Testis (tissue), 5 donors: ENCODE measurements at places on chromosomes 16 and 17. TPM values are rescaled to one million over a fixed set of nuclear protein-coding genes. Genes with fewer than 3 reads are reported as not detected.
A peak's percentile ranks its signal among the peaks of the same experiment; 100 is the strongest.

The SRCIN1 gene
- 6.2 TPM for total RNA-seq

The CCL16 gene
- 0.24 TPM for total RNA-seq

The GSG1L gene
- total RNA-seq: 1.1 TPM

The PHB1 gene
- total RNA-seq: 103 TPM

The RAB26 gene
- total RNA-seq: 3.6 TPM

The MVD gene
- 56.1 TPM for total RNA-seq

- DNase-seq: no peak
Measured at GRCh38 chr17:11273596-11273995, 32.6 kb downstream of the SHISA6 start.

DNA sequence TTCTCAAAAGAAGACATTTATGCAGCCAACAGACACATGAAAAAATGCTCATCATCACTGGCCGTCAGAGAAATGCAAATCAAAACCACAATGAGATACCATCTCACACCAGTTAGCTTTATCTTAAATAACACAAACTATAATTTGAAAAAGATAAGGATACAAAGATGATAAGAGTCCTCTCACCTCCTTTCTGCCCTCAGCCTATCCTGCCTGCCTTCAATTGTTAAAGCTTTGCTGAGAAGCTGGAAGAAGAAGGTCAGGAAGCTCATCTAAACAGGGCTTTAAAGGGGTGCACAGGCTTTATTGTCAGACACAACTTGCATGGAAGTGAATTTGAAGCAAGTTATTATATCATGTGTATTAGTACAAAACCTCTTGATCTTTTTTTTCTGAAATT, 676.3 kb upstream of the GOT2 start:
- no peak for DNase-seq

DNA sequence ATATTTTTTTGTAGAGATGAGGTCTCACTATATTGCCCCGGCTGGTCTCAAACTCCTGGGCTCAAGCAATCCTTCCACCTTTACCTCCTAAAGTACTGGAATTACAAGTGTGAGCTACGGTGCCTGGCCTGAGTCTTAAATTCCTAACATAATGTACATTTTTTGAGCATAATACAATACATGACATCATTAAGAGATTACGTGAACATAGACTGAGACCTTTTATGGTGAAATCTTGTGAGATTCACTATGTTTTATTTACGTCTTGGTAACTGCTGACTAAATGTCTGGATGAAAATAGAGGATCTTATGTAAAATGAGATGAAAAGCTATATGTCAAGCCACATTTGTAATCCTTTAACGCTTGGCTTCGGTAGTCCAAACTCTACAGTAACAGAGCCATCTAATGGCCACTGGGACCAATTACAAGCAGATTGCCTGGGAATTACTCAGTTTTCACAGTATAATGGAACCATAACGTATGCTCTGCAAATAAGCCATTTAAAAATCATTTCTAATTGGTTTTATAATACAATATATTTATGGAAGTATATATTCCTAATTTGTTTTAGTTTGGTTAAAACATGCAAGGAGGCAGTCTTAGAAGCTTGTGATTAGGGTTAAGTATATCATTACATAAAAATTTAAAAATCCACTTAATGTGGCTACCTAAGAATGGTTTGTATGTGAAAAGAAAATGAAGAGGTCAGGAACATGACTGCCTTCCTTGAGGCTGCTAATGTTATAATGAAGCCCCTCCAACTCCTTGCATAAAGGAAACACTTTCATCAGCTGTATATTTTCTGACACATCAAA, 8.1 kb upstream of the EFCAB13 start:
- peak; percentile 51 for DNase-seq

GRCh38 chr17:38667099-38667786, 7.5 kb downstream of the EPOP start:
- DNase-seq: peak; percentile 79

- DNase-seq: no peak
Measured at GRCh38 chr16:86714166-86714565, 135.8 kb downstream of the FOXL1 start.

GRCh38 chr16:56912746-56913708, 18.9 kb upstream of the HERPUD1 start:
- DNase-seq: no peak

DNA sequence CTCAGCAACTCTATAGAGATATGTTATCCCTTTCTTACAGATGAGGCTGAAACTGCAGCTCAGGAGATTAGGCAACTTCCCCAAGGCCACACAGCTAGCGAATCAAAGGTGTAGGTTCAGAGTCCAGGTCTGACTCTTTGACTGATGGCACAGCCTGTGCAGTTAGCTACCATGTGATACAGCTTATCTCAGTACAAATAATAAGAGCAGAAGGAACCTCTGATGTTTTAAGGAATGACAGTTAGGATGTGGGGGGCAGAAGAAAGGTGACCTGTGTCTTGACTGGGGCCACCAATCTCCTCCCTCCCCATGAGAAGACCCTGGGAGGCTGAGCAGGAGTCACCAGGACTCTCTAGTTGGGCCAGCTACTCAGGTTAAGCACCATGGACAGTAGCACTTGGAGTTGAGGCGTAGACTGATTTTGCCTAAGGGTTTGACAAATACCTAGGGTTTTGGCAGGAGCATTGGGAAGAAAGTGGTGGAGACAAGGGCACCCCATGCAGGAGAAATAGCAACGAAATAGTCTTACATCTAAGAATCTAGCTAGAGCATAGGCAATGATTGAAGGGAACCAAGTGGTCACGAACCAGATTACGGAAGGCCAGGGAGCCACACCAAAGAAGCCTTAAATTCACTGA, 22.8 kb upstream of the ACSM2B start:
- DNase-seq: no peak

- DNase-seq: no peak
Measured at GRCh38 chr17:41492771-41493170, 3.1 kb upstream of the KRT36 start.

GRCh38 chr17:16952401-16952800, 19.5 kb downstream of the TNFRSF13B start:
- DNase-seq: peak; percentile 7

DNA sequence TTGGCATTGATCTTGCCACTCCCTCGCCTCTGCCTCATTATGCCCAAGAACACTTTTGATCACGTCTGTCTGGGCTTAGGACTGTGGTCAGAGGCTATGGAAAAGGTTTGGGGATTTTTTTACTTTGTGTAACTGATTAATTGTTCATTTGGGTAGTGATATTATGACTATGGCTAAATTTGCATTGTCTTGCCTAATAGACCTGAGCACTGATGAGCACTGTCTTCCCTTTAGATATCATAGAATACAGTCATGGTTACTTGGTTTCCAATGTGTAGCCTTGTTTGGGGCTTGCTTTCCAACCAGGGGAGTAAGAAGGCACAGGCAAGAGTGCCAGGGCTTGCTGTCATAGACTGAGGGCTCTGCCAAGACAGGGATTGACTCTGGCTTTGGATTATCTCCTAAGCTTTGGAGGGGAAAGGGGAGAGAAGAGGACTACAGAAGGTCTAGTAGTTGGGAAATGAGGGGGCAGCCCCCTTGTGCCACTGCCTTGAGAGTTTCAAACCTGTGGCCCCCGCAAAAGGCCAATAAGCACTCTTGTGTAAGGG, 13.7 kb downstream of the LIMD2 start:
- DNase-seq: no peak

DNA sequence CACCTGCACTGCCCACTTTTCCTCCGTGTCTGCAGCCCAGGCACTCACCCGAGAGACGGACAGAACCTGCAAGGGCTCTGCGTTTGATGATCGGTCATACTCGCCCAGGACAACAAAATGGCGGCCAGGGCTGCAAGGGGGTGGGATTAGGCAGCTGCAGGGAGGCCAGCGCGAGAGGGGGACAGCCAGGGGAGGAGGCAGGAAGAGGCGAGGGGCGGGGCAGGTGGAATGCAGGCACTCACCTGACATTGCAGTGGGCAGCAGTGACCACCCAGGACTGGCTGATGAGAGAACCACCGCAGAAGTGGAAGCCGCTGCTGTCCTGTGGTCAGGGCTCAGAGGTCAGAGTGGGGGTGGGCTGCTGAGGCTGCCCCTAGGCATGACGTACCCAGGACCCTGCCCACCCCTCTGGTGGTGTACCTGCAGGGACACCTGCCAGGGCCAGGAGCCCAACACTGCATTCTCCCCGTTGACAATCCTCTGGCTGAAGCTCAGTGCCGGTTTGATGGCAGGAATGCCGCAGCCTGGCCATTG, 917 bp downstream of the CTRL start:
- DNase-seq: no peak

- peak; percentile 61 for DNase-seq
Measured at GRCh38 chr17:35002876-35003551, 22.7 kb downstream of the LIG3 start.

GRCh38 chr16:86261379-86261778, 248.9 kb upstream of the FOXF1 start:
- DNase-seq: peak; percentile 36

DNA sequence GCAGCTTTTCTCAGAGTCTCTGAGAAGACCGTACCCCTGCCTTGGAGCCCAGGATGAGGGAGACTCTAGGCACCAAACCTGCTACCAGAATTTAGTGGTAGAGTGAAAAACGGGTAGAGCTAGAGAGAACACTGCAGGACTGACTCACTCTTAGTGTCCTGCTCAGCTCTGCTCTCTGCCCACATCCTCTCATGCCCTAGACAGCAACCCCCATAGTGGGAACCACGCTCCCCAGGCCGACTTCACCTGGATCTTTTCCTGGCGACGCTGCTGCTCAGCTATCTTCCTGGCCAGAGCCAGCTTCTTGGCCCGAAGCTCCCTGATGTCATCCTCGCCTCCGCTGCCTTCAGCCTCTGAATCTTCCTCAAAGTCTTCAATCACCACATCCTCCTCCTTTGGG, 26.7 kb downstream of the HIC1 start:
- DNase-seq: no peak

DNA sequence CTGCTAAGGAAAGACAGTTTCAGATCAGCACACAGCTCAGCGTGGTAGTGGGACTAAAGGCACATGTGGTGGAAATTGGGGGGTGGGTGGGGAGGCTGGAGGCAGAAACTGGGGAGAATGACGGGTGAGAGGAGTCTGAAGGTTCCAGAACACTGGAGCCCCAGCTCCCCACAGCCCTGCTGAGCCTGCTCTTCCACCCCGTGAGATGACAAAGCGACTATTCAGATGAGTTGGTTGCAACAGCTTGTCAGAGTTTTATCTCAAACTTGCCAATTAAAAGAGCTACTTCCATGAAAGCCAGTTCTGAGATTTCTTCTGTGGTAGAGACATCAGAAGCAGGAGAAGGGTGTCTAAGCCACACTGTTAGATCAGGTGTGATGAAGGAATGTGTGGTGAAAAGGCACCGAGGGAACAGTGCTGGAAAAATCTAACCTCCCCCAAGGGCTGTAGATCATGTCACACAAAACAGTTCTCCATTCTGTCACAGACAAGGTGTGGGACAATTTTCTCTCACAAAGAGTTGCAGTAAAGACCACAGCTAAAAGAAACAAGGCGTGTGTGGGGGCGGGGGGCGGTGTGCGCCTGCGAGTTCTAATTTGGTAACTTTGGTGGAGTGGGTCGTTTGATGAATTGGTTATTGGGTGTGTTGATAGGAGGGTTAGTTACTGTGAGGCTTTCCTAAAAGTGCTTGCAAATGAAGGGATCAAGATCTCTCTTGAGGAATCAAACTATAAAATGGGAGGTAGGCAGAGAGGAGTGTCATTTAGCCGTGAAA, 39.0 kb downstream of the CCDC182 start:
- peak; percentile 32 for DNase-seq

DNA sequence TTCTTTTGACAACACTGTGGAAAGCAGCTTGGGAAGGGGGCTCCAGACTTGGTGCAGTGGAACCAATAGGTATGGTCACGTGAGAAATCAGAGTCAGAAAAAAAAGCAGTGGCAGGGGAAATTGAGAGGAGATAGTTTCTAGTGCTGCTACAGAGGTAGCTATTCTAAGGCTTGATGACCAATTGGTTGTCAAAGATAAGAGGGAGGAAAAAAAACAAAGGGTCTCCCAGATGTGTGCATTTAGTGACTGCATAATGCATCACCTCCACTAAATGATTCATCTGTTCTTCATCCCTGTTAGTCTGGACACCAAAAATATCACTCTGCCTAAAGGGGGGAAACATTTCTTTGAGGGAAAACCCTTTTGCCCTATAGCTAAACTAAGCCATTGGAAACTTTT, 56.5 kb downstream of the PIGL start:
- DNase-seq: no peak

GRCh38 chr16:78823027-78823426, 723.6 kb downstream of the WWOX start:
- no peak for DNase-seq

GRCh38 chr16:72171236-72171635, 719 bp downstream of the PMFBP1 start:
- DNase-seq: no peak

GRCh38 chr17:44552361-44552760, 4.9 kb upstream of the FZD2 start:
- DNase-seq: peak; percentile 73

DNA sequence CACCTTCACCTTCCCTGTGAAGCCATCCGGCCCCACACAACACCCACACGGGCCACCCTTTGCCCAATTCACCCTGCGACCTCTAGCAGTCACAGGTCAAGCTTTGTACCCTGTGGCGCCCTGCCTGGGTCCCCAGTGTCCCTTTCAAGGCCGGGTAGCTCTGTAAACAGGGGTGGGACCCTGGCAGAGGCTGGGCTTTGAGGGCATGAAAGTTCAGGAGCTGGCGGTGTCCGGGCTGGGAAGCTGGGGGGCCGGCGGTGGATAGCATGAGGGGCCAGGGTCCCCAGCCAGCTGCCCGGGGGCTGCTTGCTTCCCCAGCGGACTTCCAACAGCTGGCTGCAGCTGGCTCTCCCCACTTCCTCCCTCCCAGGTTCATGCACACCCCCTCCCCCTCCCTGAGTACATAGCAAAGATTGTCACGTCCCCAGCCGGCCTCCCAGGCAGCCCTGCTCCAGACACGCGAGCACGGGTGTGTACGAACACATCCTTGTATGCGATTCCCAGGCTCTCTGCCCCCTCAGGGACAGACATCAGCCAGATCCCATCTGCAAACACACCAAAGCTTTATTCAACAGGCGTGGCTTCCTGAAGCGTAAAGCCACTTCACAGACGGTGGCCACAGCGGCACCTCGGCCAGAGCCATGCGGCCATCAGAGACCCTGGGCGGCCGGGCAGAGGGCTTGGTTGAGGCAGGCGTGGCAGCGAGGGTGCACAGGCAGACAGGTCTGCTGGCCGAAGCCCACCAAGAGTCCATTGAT, 8.2 kb downstream of the NTHL1 start:
- peak; percentile 90 for DNase-seq

- peak; percentile 50 for DNase-seq
Measured at GRCh38 chr16:1182950-1183907, 30.3 kb downstream of the CACNA1H start.
